ENCODE measurements at places on chromosomes 5 and 9. TPM values are rescaled to one million over a fixed set of nuclear protein-coding genes. Genes with fewer than 3 reads are reported as not detected.

CDX1 gene
- total RNA-seq, result not detected

DNA sequence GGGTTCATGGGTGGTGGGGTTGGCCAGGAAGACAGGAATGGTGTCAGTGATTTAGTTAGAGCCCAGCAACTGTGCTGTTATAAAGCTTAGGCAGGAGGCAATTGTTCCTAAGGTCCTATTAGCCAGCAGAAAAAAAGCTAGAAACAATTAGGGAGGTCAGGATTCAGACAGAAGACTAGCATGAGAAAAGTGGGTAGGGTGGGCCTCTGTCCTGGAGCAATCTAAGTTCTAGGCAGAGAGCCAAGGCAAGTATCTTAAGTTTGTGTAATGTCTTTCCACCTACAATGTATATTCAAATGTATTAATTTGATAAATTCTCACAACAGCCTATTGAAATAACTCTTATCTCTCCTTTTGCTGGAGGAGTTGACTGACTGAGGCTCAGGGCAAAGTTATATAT, 6.1 kb upstream of the ZFAND5 start:
- no peak for DNase-seq

MARCHF3 gene
- total RNA-seq, result 99.6 TPM

GRCh38 chr5:148237785-148238417, 424 bp upstream of the MARCOL start:
- DNase-seq, result no peak

GRCh38 chr5:95283022-95283615, 1.8 kb downstream of the MCTP1 start:
- no peak for DNase-seq

DNA sequence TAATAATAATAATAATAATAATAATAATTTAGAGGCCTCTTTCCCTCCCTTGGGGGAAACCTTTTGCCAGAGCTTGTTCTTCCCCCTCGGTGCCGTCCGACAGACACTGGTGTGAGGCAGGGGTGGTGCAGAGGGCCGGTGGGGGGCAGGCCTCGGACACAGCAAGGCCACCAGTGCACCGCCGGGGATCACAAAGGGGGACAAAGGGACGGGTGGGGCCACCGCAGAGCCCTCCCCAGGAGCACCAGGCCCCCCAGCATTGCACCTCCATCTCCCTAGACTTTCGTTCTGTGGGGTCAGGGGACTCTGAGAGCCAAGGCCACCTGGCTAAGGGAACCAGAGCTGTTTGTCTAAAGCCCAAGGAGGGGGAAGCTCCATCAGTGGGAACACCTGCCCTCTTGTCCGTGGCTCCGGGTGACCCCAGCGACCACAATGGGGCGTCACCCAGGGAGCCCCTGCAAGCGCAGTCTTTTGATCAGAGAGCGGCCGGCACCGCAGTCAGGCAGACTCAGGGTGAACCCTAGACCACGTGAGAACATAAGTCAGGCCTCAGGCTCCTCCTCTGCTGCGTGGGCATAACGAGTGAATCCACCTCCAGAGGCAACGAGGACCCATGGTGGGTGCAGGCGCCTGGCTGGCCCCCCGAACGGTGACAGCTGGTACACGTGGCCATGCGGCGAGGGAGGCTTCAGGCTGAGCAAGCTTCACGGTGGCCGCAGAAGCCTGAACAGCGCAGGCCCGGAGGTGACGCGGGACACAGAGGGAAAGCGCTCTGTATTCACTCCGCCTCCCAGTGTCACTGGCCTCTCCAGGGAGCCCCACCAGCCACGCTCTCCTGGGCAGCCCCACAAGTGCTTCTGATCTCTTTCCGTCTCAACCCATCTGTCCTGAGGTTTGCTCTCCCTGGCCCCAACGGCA, 12.0 kb upstream of the QSOX2 start:
- no peak for DNase-seq

BAAT gene
- not detected for total RNA-seq

DNA sequence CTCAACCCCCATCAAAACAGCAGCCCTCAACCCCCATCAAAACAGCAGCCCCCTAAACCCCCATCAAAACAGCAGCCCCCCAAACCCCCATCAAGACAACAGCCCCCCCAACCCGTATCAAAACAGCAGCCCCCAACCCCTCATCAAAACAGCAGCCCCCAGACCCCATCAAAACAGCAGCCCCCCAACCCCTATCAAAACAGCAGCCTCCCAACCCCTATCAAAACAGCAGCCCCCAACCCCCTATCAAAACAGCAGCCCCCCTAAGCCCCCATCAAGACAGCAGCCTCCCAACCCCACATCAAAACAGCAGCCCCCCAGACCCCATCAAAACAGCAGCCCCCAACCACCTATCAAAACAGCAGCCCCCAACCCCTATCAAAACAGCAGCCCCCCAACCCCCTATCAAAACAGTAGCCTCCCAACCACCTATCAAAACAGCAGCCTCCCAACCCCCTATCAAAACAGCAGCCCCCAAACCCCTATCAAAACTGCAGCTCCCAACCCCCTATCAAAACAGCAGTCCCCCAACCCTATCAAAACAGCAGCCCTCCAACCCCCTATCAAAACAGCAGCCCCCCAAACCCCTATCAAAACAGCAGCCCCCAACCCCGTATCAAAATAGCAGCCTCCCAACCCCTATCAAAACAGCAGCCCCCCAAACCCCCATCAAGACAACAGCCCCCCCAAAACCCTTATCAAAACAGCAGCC, 1.2 kb downstream of the TPPP start:
- no peak for DNase-seq

DNA sequence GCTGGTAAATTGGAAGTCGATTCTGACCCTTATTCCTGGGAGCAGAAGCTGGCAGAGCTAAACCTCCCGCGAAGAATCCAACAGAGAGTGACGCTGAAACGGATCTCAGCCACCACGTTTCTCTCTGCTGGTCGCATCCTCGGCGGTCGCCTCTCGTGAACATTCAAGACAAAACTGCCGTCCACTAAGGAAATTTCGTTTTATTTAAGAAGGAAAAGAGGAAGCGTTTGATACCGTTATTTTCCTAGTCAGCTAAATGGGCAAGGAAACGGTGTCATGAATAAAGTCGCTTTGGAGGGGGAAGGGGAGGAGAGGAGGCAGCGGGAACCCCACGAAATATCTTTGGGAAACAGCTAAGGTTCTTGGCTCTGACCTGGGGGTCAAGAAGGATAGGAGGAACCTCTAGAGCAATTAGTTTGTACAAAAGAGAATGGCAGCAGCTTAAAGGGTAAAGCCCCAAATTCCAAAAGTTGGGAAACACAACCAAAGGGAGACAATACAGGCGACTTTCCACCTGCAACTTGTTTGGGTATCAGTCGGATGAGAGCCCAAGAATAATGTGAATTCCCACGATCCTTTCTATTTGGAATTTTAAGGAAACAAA, 1.9 kb downstream of the FOXB2 start:
- no peak for DNase-seq

DNA sequence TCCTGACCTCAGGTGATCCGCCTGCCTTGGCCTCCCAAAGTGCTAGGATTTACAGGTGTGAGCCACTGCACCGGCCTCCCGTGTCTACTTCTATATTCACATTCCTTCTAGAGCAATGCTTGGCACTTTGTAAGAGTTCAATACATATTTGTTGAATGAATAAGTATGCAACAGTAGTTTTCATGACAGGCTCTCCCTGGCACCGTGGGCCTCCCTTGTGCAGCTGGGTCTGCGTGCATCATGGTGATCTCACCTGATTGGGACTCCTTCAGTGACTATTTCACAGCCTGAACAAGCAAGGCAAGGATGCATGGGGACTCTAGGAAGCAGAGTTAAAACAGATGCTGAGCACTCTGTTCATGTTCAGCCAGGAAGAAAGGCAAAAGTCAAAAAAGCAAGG, 6.8 kb upstream of the ZBTB34 start:
- no peak for DNase-seq

DNA sequence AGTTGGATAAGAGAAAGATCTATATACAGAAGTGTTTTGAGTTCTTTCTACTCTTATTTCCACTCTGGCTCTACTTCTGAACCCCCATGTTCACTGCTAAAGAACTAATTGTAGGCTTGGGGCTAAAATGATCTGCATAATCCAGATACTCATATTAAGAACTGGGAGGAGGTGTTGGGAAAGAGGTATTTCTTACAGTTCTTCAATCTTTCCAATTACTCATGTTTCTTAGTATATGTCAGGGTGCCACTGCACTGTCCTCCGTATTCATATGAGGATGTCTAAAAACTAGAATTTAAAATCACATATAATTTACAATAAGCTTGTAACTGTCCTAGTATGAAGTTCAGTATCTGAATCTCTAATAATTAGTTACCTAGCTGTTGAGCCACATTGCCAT, 12.7 kb downstream of the NIPBL start:
- DNase-seq, result no peak

Measured in dermis microvascular lymphatic vessel endothelial cell (primary cell).